GM19239 (cell line): ENCODE measurements at places on chromosomes 7 and 10.

- no peak for DNase-seq
Observed at GRCh38 chr10:110863361-110863760, 8.4 kb upstream of the PDCD4 start.

GRCh38 chr7:18740579-18740988 lies 245.0 kb downstream of the HDAC9 start:
- DNase-seq: no peak

DNA sequence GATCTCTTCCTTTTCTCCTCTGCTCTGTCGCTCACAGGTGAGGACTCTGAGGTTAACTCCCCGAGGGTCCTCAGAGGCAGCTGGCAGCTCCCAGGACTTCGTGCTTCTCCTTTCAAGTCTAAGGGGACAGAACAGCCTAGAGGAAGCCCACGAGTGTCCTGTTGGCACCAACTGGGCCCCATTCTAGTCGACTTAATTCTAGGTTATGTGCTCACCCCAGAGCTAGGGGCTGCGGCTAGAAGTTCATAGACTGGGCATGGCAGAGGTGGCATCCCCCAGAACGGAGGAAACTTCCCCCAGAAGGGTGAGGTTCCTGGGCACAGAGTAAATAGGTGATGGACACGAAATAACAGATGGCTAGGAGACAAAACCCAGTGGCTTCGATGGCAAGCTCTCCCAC lies 259.4 kb downstream of the TEX36 start:
- no peak for DNase-seq

DNA sequence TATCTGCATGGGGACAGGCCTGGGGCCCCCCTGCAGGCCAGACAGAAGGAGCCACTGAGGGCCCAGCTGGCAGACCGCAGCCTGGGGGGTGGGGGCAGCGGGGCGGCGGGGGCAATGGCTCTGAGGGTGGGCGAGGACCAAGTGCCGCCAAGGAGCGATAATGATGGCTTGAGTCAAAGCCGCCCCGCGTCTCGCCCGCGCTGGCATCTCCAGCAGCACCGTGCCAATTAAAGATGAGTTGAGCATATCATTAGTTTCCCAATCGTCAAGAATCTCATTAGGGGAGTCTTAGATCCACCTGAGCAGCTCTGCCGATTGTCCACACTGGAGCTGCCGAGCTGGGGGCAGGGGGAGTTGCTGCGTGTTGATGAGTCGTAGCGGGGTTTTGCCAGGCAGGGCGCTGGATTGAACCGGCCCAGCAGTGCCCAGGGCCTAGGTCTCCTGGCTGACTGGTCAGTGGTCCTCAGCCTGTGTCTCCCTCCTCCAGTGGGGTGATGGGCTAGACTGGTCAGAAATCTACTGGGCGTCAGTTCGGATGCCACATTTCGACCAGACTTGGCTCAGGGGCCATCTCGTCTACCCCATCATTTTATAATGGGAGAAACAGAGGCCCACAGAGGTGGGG lies 41.0 kb upstream of the PSMG3 start:
- DNase-seq: no peak

DNA sequence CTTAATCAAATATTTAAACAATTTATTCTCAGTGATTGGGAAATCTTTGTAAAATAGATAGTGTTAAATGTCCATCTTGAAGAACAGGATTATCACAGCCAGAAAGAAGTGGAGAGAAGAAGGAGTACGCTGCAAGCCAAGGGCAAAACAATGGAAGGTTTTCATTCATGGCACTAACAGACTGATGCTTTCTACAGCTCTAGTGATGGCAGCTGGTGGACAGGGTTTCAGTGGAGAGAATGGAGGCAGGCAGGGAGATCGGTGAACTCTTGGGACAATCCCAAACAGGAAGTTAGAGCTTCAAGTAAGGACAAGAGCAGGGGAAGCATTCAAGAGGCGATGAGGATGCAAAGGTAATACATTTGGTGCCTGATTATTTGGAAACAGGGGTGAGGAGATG lies 207.0 kb downstream of the JAZF1 start:
- no peak for DNase-seq

- DNase-seq: no peak
Observed at GRCh38 chr7:94671444-94672235, 15.7 kb upstream of the SGCE start.

DNA sequence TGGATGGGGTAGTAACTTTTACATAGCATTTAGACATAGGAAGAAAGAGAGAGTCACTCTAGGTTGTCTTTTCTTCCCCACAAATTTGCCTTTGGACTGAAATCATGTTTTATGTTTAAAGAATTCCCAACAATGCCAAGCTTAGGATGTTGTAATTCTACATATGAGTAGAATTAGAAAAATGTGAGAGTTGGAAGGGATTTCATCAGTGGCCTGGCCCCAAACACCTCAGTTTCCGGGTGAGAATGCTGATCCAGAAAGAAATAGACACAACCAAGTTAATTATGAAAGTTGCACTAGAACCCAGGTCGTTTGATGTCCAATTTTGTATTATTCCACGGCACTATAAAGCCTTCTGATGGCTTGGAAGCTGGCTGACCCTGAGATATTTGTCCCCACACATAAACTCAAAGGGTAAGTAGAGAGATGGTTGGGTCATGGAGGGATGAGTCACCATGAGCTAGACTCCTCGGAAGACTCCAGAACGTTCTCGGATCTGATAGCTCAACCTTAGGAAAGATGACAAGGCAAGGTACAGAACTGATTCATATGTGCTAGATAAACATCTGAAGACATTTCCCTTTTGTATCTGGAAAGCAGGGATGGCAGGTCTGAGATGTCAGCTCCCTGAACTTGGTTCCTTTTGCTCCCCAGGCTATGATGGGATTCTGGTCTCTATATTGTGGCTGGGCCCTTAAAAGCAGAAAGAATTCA lies 48.8 kb upstream of the SLC35B4 start:
- DNase-seq: no peak

DNA sequence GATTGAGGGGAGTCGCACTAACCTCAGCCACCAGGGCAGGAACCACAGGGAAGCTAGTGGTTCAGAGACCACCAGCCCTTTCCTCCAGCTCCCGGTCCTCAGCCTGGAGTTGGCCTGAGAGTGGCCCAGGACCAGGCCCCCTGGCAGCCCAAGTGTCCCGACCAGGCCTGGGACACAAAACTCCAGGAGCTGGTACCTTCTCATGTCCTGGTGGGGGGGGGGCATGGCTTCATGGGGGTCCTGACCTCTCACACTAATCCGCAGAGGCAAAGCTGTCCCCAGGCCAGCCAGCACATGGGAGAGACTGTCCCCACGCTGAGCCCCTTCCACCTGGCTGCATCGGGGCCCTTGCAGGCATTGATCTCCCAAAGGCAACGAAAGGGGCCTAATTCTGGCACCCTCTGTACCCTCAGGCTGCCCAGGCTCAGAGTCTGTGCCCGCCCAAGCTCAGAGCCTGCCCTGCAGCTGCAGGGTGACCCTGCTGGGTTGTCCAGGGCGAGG lies 28.2 kb downstream of the GPRIN2 start:
- no peak for DNase-seq

DNA sequence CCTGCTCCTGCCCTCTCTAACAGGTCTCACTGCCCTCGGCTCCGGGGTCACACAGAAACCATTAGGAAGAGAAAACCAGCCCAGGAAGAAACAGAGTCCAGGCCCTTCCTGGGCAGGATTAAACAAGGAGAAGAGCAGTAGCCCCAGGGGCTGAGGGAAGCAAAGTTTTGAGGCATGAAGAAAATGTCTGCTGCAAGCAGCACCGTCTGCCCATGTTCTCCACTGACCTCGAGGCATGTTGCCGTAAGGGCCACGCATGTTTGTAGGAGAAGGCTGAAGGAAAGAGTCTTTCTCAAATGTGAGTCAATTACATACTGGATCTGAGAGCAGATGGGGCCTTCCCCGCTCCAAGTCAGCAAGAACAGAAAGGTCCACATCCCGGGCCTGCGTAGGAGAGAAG lies 4.2 kb downstream of the ZNF746 start:
- no peak for DNase-seq

DNA sequence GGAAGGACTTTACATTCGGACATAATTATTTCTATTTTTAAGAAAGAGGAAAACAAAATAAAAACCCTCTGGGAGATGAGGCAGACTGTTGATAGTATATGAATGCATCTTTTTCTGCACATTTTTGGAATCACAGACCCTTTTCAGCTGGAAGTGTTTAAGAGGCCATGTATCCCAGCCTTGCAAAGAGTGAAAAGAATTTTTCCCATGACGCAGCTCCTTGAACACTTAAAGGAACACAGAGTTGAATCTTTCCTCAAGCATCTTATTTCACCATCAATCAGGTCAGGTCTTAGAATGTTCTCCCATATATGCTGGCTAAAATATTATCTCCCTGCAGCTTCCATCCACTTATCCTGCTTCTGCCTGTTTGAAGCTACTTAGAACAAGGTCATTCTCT lies 45.9 kb upstream of the PAPSS2 start:
- no peak for DNase-seq

- DNase-seq: no peak
Observed at GRCh38 chr7:28904578-28905048, 53.5 kb downstream of the TRIL start.

DNA sequence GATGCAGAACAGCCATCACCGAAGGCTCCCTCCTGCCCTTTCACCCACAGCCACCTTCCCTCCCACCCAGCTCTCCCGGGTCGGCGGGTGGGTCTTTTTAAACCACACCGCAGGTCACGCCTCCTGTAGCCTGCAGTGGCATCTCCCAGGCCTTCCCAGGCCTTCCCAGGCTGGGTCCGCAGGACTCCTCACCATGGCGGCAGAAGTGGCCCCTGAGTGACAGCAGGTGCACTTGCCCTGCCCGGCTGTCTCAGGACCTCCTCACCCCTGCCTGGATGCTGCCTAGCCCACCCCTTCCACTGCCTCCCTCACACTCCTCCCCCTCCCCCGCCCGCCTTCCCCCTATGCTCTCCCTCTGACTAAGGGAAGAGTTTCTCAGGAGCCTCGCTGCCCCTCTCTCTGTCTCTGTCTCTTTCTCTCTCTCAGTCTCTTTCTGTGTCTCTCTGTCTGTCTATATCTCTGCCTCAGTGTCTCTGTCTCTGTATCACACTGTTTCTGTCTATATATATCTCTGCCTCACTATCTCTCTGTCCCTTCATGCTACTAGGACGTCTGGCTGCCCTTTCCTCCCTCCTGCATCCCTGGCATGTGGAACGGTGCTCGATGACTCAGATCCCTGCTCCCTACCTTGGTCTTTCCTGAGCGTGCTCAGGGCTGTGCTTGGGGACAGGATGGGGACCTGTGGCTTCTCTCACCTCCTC lies 57.5 kb downstream of the GLRX3 start:
- DNase-seq: no peak

- DNase-seq: peak; percentile 92
Observed at GRCh38 chr7:129210256-129210988, 14.4 kb upstream of the AHCYL2 start.

GRCh38 chr7:24933298-24933697 lies 46.7 kb downstream of the OSBPL3 start:
- DNase-seq: no peak

- DNase-seq: no peak
Observed at GRCh38 chr7:47335557-47336471, 246.1 kb downstream of the TNS3 start.

GRCh38 chr7:7138897-7139296 lies 43.4 kb upstream of the C1GALT1 start:
- DNase-seq: no peak

GRCh38 chr7:35988105-35988504 lies 164.9 kb upstream of the EEPD1 start:
- DNase-seq: no peak

- no peak for DNase-seq
Observed at GRCh38 chr10:68864611-68865010, 36.5 kb upstream of the DDX50 start.

GRCh38 chr10:69807122-69807521 lies 5.4 kb downstream of the COL13A1 start:
- no peak for DNase-seq

GRCh38 chr7:95527033-95527775 lies 41.5 kb downstream of the ASB4 start:
- DNase-seq: no peak

DNA sequence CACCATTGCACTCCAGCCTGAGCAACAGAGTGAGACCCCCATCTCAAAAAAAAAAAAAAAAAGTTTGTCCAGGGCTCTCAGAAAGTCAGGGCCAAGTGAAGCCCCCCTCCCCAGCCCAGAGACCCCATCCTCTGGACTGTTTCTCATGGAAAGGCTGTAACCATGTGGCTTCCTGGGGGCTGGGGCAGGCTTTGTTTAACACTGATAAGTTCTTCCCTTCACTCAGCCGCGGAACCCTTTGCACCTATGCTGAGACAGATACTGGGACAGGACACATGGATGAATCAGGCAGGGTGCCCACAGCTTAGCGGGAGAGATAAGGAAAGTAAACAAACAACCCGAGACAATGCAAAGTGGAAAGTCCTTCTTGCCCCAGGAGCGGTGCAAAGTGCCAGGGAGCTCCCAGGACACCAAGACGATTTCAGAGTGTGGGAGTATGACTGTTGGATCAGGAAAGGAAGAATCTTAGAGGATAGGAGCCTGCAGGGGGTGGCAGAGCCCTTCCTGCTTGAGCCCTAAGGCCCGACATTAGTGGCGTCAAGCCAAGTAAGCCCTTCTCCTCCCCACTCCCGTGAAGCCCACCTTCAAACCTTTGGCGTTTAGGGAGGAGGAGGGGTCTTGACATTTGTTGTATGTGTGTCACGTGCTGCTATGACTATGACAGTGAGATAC lies 11.6 kb downstream of the MLXIPL start:
- no peak for DNase-seq

DNA sequence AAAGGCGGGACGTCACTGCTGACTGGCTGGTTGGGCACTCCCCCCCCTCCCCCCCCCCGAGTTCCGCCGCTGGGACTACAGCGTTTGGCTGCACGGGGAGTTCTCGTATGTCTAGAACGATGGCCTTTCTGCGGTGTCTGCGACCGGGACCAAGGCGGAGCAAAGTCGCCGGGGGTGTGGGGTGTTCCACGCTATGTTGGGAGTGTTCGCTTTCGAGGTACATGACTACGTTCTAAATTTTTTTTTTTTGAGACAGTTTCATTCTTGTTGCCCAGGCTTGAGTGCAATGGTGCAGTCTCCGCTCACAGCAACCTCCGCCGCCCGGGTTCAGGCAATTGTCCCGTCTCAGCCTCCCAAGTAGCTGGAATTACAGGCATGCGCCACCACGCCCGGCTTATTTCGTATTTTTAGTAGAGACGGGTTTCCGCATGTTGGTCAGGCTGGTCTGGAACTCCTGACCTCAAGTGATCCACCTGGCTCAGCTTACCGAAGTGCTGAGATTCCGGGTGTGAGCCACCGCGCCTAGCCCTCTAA lies 573 bp upstream of the IDI1 start:
- no peak for DNase-seq

DNA sequence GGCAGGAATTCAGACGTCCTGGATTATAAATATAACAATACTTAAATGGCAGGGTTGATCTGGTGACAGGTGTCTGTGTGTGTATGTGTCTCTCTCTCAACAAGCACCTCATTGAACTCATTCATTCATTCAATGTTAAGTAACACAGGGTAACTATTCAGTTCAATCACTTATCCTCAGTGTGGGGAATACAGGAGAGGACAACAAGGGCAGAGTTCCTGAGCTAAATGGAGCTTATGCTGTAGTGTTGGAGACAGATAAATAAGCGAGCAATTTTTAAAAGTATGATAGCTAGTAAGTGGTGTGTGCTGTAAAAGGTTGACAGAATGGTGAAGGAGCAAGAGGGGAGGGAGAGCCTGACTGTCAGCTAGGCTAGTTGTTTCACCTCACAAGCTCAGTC lies 178.4 kb downstream of the DGKI start:
- DNase-seq: no peak
